ENCODE measurements at places on chromosomes 4 and X. TPM values are rescaled to one million over a fixed set of nuclear protein-coding genes. Genes with fewer than 3 reads are reported as not detected.

FABP2 gene
- total RNA-seq = not detected

- no peak for DNase-seq
Measured at GRCh38 chr4:67451464-67451863, 93.8 kb downstream of the CENPC start.

RIPPLY1 gene
- not detected for total RNA-seq

DNA sequence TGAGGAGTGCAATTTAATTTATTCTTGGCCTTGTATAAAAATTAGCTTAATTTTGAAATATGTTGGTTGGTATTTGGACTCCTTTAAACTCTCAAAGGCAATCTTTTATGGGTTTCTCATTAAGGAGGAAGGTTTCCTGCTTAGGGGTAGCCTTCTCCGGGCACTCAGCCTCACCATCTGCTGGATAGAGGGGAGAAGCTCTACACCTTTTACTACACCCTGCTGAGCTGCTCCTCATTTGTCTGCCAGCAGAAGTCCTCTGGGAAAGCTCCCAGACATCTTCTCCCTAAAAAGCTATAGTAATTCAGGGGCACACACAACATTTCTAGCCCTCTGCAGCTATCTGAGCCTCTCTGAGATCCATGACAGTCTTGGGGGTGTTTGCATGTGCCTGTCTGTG lies 179.1 kb downstream of the SOWAHB start:
- DNase-seq = no peak

DNA sequence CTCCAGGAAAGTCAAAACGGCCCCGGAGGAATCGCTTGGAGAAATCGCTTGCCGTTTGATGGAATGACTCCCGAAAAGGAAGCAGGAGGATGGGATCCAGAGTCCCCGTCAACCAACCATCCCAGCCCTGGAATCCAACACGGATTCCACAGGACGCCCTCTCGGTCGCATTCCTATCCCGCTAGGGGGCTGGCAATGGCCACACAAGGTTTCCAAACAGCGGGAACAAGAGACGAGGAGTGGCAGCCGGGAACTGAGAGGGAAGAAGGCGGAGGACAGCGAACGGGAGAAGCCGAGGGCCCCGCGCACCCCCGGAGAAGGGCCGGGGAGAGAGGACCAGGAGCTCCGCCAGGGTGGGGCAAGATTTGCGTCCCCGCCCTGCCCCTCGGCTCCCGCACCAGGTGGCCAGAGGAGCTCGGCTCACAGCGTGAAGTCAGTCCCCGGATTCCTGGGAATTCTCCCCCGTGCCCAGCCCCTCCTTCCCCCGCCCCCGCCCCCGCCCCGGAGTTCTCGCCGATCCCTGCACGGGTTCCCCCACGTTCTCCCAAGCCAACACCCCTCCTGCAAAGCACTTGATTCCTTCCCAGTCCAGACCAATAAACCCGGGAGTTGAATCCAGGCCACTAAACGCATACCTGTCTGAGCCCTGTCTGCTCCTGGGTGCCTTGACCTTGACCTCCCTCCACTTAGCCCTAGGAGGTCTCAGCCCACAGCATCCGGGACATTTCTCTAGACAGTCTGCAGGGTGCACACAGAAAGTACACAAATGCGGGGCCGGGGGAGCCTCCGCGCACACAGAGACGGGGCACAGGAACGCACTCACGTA lies 1.4 kb downstream of the PDZD4 start:
- no peak for DNase-seq
